Neural progenitor cell (in vitro differentiated cells): ENCODE measurements at places on chromosomes 2 and 18.
A peak's percentile ranks its signal among the peaks of the same experiment; 100 is the strongest.

DNA sequence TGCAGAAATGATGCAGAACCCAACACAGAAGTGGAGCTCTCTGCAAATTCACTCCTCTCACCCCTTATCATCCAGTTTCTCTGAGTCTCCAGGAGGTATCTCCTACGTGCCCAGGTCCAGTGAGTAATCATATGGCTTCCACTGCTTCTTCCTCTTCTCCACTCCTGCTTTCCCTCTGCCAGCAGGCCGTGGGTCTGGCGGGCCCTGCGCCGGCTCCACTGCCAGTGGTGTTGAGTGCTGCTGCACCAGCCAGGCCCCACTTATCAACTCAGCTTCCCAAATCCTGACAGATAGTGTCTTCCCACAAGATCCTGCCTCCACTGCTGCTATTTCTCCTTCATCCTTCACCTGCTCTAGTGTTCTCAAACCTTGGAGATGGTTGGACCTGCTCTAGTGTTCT is 227.6 kb upstream of the PARD3B start:
- DNase-seq: no peak

DNA sequence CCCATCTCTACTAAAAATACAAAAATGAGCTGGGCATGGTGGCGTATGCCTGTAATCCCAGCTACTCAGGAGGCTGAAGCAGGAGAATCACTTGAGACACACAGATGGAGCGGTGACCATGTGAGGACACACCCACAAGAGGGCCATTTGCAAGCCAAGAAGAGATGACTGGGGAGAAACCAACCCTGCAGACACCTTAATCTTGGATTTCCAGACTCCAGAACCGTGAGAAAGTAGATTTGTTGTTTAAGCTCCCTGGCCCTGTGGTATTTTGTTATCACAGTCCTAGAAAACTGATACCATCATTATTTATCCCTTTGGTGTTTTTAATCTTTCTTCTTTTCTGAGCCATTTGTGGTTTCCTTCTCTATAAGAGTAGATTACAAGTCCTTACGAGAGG is 88.6 kb upstream of the ID2 start:
- DNase-seq: no peak

- no peak for DNase-seq
Measured at GRCh38 chr2:236965021-236965840, 120.5 kb upstream of the COPS8 start.

DNA sequence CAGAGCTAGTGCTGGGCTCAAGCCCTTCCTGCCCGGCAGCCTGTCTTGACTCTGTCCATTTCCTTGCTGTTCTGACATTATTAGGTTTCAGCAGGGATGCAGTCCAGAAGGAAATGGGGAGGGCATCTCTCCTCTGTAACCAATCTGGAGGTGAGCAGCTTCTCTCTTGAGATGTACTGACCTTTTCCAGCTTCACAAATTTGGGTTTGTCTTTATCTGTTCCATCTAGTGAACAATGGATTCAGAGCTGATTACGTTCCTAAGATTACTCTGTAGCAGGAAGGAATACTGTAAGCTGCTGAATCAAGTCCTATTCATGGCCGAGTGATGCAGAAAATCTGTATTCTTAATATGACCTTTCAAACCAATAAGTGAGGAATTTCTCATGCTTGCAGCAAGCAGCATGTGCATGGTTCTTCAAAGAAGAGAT is 11.0 kb downstream of the PLA2R1 start:
- DNase-seq: no peak

GRCh38 chr18:45650321-45650720 is 35.0 kb downstream of the SLC14A2 start:
- no peak for DNase-seq

GRCh38 chr18:75351409-75351808 is 76.1 kb downstream of the SMIM21 start:
- no peak for DNase-seq

GRCh38 chr2:218128781-218129457 is 3.1 kb downstream of the CXCR2 start:
- no peak for DNase-seq

DNA sequence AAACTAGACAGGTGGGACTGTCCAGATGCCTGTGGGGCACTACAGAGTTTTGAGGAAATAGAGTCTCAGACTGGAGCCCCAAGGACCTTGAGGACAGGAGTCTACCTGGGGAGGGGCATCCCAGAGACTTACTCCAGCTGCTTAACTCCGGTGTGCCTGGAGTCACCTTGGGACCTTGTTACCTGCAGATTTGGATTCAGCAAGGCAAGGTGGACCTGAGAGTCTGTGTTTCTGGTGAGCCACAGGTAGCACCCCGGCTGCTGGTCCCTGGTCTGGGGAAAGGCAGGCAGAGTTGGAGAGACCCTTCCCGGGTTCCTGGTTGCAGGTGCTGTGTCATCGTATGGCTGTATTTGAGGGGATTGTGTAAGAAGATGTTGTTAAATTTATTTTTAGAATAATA is 102.4 kb downstream of the AGAP1 start:
- no peak for DNase-seq

GRCh38 chr2:143169105-143169504 is 39.9 kb downstream of the ARHGAP15 start:
- DNase-seq: no peak

GRCh38 chr18:24189007-24189528 is 50.2 kb downstream of the CABYR start:
- no peak for DNase-seq

- DNase-seq: no peak
Measured at GRCh38 chr2:172278667-172279066, 148.7 kb upstream of the ITGA6 start.

- DNase-seq: no peak
Measured at GRCh38 chr2:72794572-72794971, 31.3 kb downstream of the EXOC6B start.

GRCh38 chr18:70028084-70028483 is 80.4 kb upstream of the CD226 start:
- DNase-seq: no peak

DNA sequence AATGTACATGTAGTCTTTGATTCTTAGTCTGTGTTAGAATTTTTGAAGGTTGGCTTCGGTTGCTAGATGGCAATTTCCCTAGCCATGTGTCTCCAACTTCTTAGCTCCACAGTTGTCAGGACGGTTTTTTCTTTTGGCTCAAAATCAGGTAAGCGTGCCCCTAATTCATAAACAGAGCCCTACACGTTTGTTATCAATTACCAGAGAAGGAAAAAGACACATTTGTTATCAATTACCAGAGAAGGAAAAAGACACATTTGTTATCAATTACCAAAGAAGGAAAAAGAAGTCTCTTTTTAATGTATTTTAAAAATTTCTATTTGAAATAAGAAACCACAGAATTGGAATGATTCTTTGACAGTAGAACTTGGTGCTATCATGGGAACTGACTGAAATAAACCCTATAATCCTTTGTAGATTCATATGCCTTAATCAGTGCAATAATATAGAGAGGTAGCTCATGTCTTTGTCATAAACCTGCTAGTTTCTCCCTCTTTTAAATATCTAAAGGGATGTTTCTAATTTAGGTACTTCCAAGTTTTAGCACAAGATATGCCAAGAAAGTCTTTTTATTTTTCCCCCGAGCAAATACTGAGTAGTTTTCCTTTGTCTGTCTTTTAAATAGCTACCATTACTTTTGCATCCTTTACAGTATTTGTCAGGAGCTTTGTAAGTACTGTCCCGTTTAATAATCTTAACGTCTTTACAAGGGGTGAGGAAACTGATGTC is 35.9 kb downstream of the CAMKMT start:
- no peak for DNase-seq

DNA sequence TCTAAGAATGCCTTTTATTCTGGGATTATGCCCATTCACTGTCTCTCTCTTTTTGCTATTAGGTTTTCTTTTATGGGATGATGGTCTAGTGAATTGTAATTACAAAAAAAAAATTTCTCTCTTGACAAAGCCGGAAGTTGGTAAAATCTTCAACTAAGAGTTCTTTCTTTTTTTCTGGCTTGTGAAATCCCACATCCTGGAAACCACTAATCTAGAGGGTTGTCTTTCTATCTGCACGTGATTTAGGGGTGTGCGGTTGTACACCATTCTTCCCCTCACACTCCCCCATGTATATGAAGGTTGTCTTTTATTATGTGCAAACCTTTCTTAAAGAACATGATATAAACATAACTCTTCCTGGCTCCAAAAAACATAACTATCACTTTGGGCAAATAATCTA is 52.0 kb downstream of the GATA6 start:
- no peak for DNase-seq

- DNase-seq: no peak
Measured at GRCh38 chr2:26284132-26284531, 39.4 kb downstream of the HADHB start.

GRCh38 chr18:46478796-46479195 is 178.2 kb downstream of the LOXHD1 start:
- DNase-seq: no peak

- DNase-seq: peak; percentile 27
Measured at GRCh38 chr2:197113275-197113711, 186.8 kb upstream of the PGAP1 start.

- no peak for DNase-seq
Measured at GRCh38 chr2:122023059-122023864, 267.8 kb downstream of the TSN start.

GRCh38 chr2:203122317-203122986 is 107.8 kb downstream of the NBEAL1 start:
- DNase-seq: no peak

DNA sequence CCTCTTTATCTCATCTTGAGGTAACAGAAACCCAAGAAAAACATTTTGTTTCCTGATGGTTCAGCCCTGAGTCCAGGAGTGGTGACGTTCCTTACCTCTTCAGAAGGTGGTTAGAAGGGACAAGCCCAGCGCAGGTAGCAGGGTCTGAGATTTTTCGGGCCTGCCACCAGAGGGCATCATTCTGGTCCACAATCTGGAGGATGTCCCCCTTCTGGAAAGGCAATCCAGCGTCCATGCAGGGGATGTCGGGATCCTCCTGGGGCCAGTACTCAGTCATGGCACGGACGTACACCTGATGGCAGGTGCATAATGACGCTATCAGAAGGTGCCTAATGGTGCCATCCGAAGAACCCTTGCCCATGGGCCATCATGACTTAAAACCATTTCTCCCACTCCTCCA is 17.7 kb downstream of the MPP4 start:
- peak; percentile 61 for DNase-seq

DNA sequence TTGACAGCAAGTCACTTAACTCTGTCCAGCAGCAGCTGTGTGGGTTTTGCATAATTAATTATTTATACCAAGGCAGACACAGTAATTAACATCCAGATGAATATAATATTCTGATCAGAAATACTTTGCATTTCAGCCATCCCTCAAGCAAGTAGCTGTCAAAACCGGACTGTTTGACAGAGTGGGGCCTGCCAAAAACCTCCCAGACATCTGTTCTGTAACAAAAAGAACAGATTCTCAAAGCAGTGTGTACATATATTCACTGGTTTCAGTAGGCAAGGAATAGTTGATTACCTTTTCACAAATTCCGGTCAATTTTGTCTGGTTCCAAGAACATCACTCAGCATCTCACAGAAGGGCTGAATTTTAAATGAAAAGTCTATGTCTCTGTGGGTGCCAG is 291.6 kb downstream of the CMPK2 start:
- DNase-seq: no peak

DNA sequence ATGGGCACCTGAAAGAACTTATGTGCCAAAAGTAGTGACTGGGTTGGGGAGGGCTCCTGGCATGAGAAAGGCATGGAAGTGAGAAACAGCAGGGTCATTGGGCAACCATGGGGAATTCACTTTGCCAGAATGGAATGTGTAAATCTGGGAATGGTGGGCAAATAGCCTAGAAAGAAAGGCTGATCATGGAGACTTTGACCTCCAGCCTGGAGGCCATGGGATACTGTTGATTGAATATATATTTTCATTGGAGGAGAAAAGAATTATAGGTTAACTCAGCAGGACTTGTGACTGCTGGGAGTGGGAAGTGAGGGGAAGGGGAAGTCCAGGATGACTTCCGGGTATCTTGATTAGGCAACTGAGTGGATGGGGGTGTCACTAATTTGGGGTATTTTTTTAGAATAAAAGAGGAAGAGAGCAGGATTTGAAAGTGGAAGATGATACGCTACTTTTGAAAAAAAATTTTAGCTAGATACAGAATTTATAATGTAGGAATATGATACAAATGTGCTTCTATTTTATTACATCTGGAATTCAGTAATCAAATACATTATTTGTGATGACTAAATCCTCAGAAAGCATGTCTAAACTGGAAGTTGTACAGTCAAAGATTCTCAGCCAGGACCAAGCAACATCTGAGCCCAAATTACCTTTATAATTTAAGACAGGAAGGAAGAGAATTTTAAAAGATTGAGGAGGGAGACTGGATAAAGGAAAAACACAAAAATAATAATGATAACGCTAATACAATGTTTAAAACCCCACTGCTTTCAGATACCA is 116.2 kb downstream of the GATA6 start:
- DNase-seq: no peak

GRCh38 chr2:129923265-129924091 is 56.0 kb upstream of the RAB6C start:
- DNase-seq: peak; percentile 84

GRCh38 chr2:172904236-172904635 is 168.6 kb downstream of the RAPGEF4 start:
- no peak for DNase-seq

DNA sequence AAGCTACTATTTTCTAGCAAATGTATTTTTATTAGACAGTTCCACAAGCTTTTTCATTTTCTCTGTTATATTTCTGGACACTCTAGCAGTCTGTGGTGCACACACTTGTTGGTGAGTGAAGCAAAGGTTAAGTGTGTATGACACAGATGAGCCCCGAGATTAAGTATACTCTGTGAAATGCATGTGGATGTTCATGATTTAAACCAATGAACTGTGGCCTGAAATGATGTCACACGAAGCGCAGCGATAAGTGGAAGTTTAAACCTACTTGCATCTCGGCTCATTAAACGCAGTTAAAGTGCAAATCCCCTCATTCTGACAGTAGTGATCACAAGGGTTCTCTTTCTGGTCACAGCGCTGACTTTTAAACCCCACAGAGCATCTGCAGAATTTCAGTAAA is 1488.8 kb upstream of the NXPH2 start:
- DNase-seq: peak; percentile 7

- DNase-seq: no peak
Measured at GRCh38 chr2:96924775-96925747, 55.2 kb upstream of the SEMA4C start.

GRCh38 chr2:25809646-25810045 is 68.6 kb downstream of the ASXL2 start:
- DNase-seq: peak; percentile 9

- no peak for DNase-seq
Measured at GRCh38 chr2:162092008-162092390, 18.0 kb upstream of the DPP4 start.
